ENCODE measurements at places on chromosomes 1 and 21.

- DNase-seq: no peak
These were observed 9.3 kb downstream of the RGL1 start for GRCh38 chr1:183814121-183814681.

DNA sequence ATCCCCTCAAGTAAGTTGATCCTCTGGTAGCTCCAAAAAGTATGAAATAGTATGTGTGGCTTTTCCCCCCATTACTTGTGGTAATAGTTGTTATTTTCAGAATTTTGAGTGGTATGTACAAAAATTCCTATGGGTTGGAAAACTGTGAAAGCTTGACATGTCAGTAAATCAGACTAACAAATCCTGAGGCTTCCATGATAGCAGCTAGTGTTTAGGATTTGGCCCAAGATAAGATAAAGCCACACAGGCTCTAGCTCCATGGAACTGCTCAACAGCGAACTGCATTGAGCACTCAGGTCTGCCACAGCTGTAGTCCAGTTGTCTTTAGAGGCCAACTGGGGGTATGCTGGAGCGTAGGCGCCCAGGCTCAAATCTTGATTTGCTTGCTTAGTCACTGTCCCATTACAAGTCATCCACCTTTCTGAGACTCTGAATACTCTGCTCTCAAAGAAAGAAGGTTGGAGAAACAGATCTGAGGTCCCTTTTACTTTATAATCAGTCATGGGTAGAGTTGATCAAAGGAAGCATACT is 28.7 kb downstream of the ATP1A1 start:
- no peak for DNase-seq

DNA sequence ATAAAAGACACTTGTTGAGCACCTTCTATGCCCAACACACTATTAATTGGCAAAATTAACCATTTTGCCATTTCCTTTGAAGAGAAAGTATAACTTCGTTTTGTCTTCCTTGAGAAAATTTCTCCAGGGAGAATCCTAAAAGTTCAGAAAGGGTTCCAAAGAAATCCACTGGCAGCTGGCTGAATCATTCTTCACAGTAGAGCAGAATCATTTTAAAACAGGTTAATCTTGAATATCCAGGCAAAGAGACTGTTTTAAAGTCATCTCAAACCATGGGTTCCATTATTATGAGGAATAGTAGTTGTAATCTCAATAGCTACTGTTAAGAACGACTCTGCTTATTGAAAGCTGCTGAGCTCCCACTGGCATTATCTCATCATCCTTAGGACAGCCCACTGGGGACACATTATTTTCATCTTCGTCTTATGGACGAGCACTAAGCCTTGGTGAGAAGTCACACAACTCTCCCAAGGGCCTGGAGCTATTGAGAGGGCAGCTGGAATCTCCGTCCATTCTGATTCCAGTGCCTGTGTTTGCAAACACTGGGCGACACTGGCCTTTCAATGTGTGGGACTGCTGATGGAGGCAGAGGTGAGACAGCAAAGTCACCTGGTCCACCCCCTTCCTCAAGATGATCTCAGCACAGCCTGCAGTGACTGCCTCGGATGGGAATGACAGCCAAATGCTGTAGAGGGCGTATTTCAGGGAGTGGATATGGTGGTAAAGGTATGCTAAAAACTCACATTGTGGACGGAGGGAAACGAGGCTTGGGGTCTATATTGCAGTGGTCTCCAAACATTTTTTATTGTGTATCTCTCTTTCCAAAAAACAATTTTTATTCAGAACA is 15.3 kb upstream of the PGBD5 start:
- DNase-seq: no peak

- no peak for DNase-seq
These were observed 223.4 kb upstream of the FMN2 start for GRCh38 chr1:239868058-239868832.

DNA sequence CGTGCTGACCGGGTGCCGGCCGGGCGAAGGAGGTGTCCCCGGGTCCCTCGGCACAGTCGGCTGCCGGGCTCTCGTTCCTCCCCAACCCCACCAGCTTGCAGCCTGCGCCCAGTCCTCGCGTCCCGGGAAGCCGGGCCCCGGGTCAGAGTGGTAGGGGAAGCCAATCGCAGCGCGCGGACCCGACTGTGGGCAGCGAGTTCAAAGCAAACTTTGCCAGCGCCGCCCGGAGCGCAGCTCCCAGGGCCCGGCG is 328 bp downstream of the MYCL start:
- DNase-seq: peak; percentile 68

DNA sequence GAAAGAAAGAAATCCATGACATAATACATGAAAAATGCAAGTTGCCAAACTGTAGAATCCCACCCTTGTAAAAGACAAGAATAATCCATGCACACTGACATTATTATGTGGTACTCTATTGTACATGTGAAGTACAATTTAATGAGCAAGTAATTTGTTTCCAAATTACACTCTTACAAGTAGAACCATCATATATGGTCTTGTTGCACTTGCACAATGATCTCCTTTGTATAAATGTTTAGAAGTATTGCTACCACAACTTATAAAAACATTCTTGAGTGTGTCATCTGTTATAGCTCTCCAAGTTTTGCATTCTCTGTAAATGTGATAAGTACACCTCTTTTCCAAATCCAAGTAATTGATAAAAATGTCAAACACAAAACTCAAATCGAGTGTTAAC is 29.1 kb upstream of the ZNF281 start:
- DNase-seq: no peak

- DNase-seq: no peak
These were observed 47.9 kb upstream of the GNG4 start for GRCh38 chr1:235697508-235697907.

- DNase-seq: no peak
These were observed 11.3 kb downstream of the EFHD2 start for GRCh38 chr1:15420853-15421465.
